ENCODE measurements at places on chromosomes 2 and 18. TPM values are rescaled to one million over a fixed set of nuclear protein-coding genes. Genes with fewer than 3 reads are reported as not detected.
A peak's percentile ranks its signal among the peaks of the same experiment; 100 is the strongest.

- no peaks in the 10 kb centered on the region for H3K4me1 ChIP-seq
- DNase-seq = no peak
- no peaks in the 10 kb centered on the region for H3K27me3 ChIP-seq
- H3K27ac ChIP-seq = no peak overlapping the region
- H3K36me3 ChIP-seq = no peaks in the 10 kb centered on the region
- no peak overlapping the region for H3K4me3 ChIP-seq
Observed at GRCh38 chr2:124437811-124438210, 412.7 kb downstream of the CNTNAP5 start.

DNA sequence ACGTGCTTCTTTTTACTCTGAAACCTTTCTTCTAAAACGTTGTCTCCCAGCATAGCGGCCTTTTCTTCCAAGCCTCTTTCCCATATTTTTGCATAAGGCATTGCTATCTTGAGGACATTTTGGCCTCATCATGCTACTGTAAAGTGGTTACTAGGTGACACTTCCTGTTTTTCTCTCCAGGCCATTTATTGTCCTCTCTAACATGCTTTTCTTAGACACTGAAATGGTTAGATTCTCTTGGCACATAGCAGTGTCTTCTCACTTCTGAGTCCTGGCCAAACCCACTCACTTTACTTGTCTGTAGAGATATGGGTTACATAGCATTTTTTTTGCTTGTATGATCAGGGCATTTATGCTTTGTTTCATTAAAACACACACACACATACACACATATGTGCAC lies 50.1 kb upstream of the KCNH7 start:
- H3K27ac ChIP-seq = no peak overlapping the region
- H3K4me3 ChIP-seq = no peak overlapping the region
- no peaks in the 10 kb centered on the region for H3K36me3 ChIP-seq
- no peaks in the 10 kb centered on the region for H3K27me3 ChIP-seq
- no peaks in the 10 kb centered on the region for H3K4me1 ChIP-seq

DNA sequence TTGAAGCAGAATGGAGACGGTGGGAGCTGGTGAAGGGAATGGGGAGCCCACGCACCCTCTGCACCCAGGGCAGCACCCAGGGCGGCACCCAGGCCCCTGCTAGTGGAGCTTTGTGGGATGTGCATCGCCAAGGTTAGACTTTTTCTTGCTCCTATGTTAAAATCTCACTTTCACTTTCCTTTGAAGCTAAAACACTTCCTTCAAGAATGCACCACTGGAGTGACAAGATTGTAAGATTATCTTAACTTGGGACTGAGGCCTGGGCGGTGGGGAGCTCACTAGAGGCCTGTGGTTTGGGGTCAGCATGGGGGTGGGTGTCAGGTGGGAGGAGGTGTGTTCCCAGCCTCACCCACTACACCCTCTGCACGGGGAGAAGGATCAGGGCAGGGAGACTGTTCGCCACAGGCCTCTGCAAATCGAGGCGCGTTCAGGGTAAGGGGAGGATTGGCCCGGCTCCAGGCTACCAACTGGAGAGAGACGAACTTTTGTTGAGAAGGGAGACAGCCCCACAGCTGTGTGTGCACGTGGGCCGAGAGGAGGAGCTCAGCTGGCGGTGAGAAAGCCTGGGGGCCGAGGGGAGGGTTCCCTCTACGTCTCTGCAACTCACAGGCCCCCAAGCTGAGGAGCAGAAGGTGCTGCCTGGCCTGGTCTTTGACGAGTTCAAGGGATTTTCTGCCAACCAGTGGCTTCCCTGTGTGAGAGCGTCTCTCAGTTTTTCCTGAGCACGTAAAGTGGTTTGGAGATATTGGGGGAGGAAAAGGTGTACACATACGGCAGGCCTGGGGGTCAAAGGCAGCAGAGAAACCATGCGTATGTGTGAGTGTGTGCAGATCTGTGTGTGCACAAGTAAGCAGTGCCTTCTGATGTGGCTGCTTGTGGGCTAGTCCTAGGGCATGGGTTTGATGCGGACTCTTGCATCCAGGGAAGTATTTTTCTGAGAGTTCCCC lies 147.7 kb downstream of the KLHL29 start:
- H3K27me3 ChIP-seq = no peaks in the 10 kb centered on the region
- H3K4me1 ChIP-seq = no peaks in the 10 kb centered on the region
- no peak overlapping the region for H3K4me3 ChIP-seq
- H3K27ac ChIP-seq = no peak overlapping the region

DNA sequence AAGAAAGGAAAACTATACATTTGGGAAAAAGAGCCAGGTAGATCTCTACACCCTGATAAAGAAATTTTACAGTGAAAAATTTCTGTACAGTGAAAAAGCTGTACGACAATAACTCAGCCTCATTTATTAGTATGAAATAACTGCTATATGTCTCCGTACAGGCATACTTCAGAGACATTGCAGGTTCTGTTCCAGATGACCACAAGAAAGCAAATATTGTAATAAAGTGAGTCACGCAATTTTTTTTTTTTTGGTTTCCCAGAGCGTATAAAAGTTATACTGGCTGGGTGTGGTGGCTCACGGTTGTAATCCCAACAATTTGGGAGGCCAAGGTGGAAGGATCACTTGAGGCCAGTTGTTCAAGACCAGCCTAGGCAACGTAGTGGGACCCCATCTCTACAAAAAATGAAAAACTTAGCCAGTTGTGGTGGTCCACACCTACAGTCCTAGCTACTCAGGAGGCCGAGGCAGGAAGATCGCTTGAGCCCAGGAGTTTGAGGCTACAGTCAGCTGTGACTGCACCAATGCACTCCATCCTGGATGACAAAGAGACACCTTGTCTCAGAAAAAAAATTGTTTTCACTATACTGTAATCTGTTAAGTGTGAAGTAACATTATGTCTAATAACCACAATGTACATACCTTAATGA lies 28.2 kb upstream of the AMMECR1L start:
- no peak overlapping the region for H3K4me3 ChIP-seq
- H3K36me3 ChIP-seq = no peaks in the 10 kb centered on the region
- H3K27ac ChIP-seq = no peak overlapping the region
- no peak for DNase-seq

DNA sequence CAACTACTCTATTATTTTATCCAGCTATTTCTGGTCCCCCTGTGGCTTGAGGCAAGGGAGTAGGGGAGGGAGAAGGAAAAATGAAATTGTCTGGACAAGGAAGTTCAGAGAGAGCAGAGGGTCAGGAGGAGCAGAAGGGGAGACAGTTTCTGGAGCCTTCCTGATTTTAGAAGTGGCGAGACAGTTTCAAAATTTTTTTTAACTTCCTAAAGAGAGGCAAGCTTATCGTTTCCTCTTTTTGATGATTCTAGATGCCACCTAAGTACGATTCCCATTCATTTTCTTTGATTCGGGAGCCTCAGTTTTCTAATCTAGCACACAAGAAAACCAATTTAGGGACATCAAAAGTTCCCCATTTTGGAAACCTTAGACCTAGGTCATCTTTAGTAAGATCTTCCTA lies 96.9 kb upstream of the B3GNT2 start:
- DNase-seq = no peak
- H3K27ac ChIP-seq = no peak overlapping the region
- H3K4me1 ChIP-seq = no peaks in the 10 kb centered on the region
- no peaks in the 10 kb centered on the region for H3K27me3 ChIP-seq

DNA sequence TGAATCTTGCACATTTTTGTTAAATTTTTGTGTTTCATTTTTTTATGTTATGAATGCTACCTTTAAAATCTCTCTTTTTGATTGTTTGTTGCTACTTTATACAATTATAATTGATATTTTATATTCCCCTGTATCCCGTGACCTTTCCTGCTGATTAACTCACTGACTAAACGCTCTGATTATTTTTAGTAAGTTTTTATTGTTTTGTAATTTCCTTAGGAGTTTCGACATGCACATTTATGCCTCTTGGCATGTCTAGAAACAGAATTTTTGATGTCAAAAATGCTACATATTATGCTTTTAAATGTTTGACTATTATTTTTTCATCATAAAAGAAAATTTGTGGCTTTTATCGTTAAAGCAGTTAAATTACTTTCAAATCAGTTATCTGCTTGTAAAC lies 1131.6 kb upstream of the TMEFF2 start:
- H3K27me3 ChIP-seq = no peaks in the 10 kb centered on the region
- no peak for DNase-seq
- H3K4me3 ChIP-seq = no peak overlapping the region
- H3K27ac ChIP-seq = no peak overlapping the region

DNA sequence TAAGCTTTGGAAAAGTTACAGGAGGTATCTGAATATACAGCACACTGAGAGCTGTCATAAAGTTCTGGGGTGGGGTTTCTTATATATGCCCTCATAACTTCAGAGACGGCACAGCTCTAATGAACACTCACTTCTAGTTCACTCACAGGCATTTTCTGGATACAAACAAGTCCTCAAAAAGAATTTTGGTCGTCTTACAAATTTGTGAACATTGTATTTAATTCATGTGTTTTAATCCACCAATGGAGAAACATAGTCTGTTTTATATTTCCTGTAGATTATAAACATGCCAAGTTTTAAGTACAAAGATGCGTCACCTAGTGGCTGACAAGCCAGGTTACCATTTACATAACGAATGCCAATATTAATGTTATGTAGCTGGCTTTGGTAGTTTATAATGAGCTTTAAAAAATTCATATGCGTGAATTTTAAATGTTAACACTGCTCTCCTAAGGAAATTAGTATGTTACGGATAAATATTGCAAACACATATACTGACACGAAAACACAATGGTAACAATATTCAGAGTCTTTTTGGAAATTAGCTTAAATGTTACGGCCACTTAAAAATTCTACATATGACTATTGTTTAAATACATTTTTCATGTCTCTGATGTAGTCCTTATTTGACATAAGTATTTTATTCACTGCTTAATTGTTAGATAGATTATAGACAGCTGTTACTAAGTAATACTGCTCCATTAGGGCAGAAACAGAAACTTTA lies 2.5 kb downstream of the COL3A1 start:
- no peaks in the 10 kb centered on the region for H3K27me3 ChIP-seq
- no peaks in the 10 kb centered on the region for H3K4me1 ChIP-seq
- H3K36me3 ChIP-seq = no peaks in the 10 kb centered on the region
- no peak for DNase-seq
- H3K27ac ChIP-seq = peak overlapping the region; percentile 73

DNA sequence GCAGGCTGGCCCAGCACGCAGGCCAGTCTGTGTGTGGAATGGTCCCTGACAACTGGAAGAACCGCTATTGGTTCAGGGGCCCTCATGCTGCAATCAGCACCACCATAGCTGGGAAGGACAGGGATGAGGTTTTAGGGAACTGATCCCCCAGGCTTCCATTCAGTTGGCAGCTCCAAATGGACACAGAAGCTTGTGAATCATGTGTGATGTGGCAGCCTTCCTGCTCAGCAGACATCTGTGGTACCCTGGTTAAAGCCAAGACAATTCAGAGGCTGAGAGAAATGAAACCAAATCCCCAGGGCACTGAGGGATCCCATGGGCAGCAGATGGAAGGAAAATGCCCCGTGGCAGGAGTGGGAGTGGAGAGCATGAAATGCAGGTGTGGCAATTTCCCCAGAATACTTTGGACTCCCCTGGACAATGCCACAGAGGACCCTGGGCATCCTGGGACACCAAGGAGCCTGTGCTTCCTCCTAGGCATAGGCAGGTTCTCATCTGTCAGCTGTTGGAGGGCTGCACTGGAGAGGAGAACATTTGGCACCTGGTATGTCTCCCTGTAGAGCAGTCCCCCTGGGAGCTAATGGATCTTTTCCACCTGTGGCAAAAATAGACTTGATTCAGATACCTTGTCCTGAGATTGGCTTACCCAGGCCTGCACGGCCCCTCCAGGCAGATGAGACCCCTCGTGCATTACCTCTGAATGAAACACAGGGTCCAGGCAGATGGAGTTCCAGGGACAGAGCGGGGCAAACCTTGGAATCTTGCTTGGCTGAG lies 162.2 kb upstream of the BCL2L11 start:
- no peak overlapping the region for H3K27ac ChIP-seq
- H3K4me3 ChIP-seq = no peak overlapping the region
- no peaks in the 10 kb centered on the region for H3K4me1 ChIP-seq
- H3K36me3 ChIP-seq = no peaks in the 10 kb centered on the region
- H3K27me3 ChIP-seq = no peaks in the 10 kb centered on the region
- no peak for DNase-seq

- no peak for DNase-seq
- H3K36me3 ChIP-seq = no peaks in the 10 kb centered on the region
- no peak overlapping the region for H3K27ac ChIP-seq
- H3K4me3 ChIP-seq = no peak overlapping the region
- H3K27me3 ChIP-seq = no peaks in the 10 kb centered on the region
- H3K4me1 ChIP-seq = no peaks in the 10 kb centered on the region
Observed at GRCh38 chr18:35161485-35161884, 79.3 kb upstream of the ZNF397 start.

DNA sequence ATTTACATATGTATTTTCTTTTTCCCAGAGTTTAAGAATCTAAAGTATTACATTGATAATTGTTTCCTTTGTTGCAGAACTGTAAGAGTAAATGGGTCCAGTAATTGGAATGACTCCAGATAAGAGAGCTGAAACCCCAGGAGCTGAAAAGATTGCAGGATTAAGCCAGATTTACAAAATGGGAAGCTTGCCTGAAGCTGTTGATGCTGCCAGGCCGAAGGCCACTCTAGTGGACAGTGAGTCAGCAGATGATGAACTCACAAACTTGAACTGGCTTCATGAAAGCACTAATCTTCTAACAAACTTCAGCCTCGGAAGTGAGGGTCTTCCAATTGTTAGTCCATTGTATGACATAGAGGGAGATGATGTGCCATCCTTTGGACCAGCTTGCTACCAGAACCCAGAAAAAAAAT lies 183.8 kb upstream of the STON1 start:
- H3K4me3 ChIP-seq = no peak overlapping the region
- H3K27me3 ChIP-seq = no peaks in the 10 kb centered on the region
- peak; percentile 63 for DNase-seq
- H3K4me1 ChIP-seq = no peaks in the 10 kb centered on the region
- peak overlapping the region; percentile 75 for H3K27ac ChIP-seq
- H3K36me3 ChIP-seq = no peaks in the 10 kb centered on the region

DNA sequence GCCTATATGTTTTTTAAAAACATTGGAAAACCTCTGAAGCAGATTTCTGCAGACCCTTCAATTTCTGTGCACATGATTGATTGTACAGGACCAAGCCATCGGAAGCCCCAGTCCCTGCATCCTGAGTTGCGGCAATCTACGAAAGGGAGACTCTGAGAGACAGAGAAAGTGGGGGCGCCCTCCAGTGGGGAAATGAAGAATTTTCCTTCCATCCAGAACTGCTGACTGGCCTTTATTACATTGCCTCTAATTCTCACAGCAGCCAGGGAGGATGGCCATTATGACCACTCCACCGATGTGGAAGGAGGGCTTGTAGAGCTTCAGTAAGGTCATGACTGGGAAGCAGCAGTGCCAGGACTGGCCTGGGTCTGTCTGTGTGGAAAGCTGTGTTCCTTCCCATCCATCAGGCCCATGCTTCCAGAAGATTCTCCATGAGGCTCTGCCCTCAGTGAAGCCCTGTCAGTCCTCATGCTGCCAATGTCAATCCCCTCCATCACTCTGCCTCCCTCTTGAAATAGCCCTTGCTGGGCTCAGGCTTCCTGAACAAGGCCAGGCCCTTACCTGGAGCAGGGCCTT lies 20.0 kb upstream of the RESP18 start:
- no peaks in the 10 kb centered on the region for H3K36me3 ChIP-seq
- no peaks in the 10 kb centered on the region for H3K27me3 ChIP-seq
- no peak for DNase-seq
- no peak overlapping the region for H3K27ac ChIP-seq
- H3K4me3 ChIP-seq = no peak overlapping the region

GLI2 gene
- 1.5 TPM for total RNA-seq

HOXD1 gene
- not detected for total RNA-seq

DPP10 gene
- total RNA-seq = not detected

GALNT5 gene
- 0.67 TPM for total RNA-seq
